ENCODE measurements at places on chromosomes 16 and 17.
A peak's percentile ranks its signal among the peaks of the same experiment; 100 is the strongest.

GRCh38 chr17:61307905-61308886, 91.4 kb upstream of the TBX2 start:
- H3K4me1 ChIP-seq: peaks cover 9% of the 10 kb centered on the region
- H3K4me3 ChIP-seq: no peak overlapping the region
- H3K27ac ChIP-seq: no peak overlapping the region
- no peaks in the 10 kb centered on the region for H3K36me3 ChIP-seq

DNA sequence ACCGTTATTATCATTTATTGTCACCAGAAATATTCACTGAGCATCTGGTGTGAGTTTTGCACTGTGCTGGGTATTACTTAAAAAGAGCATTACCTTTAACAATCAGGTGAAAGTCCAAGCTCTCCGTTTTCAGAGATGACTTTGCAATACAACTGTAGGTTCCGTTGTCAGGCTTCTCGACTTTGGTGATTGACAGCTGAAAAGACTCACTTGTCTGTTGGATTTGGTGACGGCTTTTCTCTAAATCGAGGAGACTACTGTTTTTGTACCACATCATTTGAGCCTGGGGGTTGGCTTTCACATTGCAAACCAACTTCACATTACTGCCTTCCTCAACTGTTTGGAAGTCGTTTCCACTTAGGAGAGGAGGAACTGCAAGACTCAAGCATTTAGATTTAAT, 9.1 kb downstream of the TMIGD1 start:
- H3K27ac ChIP-seq: no peak overlapping the region
- H3K27me3 ChIP-seq: peaks cover 33% of the 10 kb centered on the region
- no peaks in the 10 kb centered on the region for H3K36me3 ChIP-seq

DNA sequence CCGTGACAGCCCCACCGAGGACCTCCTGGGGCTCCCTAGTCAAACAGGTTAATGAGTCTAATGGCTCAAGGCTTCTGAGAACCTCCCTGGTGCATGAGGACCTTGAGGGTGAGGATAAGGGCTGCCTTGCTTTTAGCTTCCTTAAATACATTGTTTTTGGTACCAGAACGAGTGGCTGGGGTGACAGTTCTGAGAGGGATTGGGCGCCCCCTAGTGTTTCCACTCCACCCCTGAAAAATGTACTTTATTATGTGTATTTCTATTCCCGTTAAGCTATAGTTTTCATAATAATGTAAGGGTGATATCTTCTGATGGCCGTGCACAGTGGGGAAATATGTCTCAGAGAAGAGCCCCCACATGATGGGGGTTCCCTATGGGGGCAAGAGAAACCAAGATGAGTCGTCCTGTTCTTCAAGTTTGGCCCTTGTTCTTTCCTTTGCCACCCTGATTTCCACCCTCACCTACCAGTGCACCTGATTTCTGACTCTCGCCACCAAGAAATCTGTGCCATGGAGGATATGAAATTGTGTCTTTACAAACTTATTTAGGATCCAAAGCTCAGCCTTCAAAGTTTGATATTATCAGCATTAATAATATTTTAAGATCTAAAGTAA, 14.5 kb upstream of the VWA3A start:
- DNase-seq: peak; percentile 54
- no peak overlapping the region for H3K27ac ChIP-seq
- no peaks in the 10 kb centered on the region for H3K36me3 ChIP-seq
- no peak overlapping the region for H3K4me3 ChIP-seq
- no peaks in the 10 kb centered on the region for H3K27me3 ChIP-seq

GRCh38 chr17:47684535-47685193, 9.3 kb upstream of the TBKBP1 start:
- H3K4me3 ChIP-seq: no peak overlapping the region
- no peaks in the 10 kb centered on the region for H3K4me1 ChIP-seq
- peaks cover 78% of the 10 kb centered on the region for H3K36me3 ChIP-seq
- H3K27ac ChIP-seq: no peak overlapping the region

DNA sequence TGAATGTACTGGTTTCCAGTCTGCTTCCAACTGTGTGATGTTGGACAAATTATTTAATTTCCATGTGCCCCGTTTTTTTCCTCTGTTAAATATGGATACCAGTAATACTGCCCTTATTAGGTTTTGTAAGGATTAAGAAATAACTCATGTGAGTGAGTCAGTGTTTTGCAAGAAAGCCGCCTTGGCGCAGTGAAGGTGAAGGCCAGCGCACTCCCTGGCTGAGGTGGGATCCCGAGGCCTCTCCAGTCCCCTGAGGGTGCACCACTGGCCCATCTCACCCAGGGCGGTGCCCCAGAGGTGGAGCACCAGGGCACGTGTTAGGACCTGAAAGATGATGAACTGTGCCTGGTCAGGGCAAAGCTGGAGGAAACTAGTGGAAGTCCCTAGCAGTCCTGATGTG, 43.5 kb downstream of the PHKB start:
- no peaks in the 10 kb centered on the region for H3K27me3 ChIP-seq
- no peak for DNase-seq
- peaks cover 6% of the 10 kb centered on the region for H3K36me3 ChIP-seq
- H3K27ac ChIP-seq: no peak overlapping the region

- no peak overlapping the region for H3K27ac ChIP-seq
- no peak for DNase-seq
- H3K4me1 ChIP-seq: no peaks in the 10 kb centered on the region
- no peak overlapping the region for H3K4me3 ChIP-seq
- no peaks in the 10 kb centered on the region for H3K36me3 ChIP-seq
These were observed 420 bp upstream of the KRTAP17-1 start for GRCh38 chr17:41315814-41316445.

GRCh38 chr17:72467841-72468653, 347.2 kb downstream of the SOX9 start:
- H3K4me1 ChIP-seq: peaks cover 24% of the 10 kb centered on the region
- H3K36me3 ChIP-seq: no peaks in the 10 kb centered on the region
- H3K4me3 ChIP-seq: no peak overlapping the region
- no peak for DNase-seq
- H3K27me3 ChIP-seq: no peaks in the 10 kb centered on the region

DNA sequence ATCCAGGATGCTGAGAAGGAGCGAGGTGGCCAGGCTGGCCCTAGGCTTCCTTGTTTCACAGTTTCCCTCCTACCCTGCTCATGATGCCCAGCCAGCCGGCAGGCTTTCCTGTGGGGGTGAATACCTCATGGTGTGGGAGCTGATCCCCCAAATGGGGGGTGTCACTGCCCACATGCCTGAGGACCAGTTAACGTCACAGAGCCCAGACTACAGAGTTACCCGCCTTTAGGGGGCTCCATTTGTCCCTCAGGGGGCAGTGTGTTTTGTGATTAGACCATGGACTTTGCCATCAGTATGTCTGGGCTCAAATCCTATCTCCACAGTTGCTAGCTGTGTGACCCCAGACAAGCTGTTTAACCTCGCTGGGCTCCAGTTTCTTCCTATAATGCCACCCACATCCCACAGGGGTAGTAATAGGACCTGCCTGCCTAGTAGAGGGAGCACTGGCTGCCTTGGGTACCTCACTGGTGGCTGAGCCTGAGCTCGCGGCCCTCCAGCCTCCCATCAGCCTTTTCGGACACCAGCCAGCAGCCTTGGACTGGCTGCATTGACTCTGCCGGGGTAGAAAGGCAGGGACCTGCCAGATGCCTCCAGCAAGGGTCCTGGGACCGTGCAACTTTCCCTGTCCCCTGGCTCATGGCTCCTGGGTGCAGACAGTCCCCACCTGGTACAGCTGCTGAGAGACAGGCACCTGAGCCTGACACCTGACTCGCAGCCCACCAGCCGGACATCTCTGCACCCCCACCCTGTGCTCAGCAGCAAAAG, 87.5 kb upstream of the GSE1 start:
- DNase-seq: no peak
- H3K27me3 ChIP-seq: peaks cover 31% of the 10 kb centered on the region
- peaks cover 55% of the 10 kb centered on the region for H3K4me1 ChIP-seq
- H3K4me3 ChIP-seq: no peak overlapping the region
- H3K27ac ChIP-seq: no peak overlapping the region
- H3K36me3 ChIP-seq: no peaks in the 10 kb centered on the region

DNA sequence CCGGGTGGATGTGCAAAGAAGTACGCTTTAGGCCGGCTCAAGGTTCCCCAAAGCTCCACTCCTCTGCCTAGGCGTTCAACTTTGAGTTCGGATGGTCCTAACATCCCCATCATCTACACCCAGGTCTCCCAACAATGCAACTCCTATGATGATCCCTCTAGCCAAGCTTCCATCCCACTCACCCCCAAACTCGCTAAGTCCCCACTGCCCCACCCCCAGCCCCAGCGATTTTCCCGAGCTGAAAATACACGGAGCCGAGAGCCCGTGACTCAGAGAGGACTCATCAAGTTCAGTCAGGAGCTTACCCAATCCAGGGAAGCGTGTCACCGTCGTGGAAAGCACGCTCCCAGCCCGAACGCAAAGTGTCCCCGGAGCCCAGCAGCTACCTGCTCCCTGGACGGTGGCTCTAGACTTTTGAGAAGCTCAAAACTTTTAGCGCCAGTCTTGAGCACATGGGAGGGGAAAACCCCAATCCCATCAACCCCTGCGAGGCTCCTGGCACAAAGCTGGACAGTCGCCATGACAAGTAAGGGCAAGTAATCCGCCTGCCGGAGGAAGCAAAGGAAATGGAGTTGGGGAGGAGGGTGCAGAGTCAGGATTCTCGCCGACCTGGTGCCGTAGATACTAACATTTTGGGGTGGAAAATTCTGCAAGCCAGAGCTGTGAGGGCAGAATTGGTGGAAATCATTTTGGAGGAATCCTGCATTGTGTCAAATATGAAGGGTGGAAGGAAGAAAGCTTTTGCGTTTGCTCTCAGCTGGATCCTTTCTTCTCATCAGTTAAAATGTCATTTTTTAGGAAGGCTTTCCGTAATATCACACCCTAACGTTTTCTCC, at the start of gene TP53:
Gene TP53 (minus strand): TSS at position 419 of the 836 bp plus-strand sequence. CDS start 10,896 bp downstream, outside the sequence.
- no peaks in the 10 kb centered on the region for H3K27me3 ChIP-seq
- H3K36me3 ChIP-seq: peaks cover 4% of the 10 kb centered on the region
- peaks cover 13% of the 10 kb centered on the region for H3K4me1 ChIP-seq
- peak within 1 kb of the TSS; percentile 92 for H3K4me3 ChIP-seq
- peak; percentile 92 for DNase-seq
- H3K27ac ChIP-seq: peak within 1 kb of the TSS; percentile 96

- H3K27ac ChIP-seq: no peak overlapping the region
- H3K4me3 ChIP-seq: no peak overlapping the region
- no peaks in the 10 kb centered on the region for H3K27me3 ChIP-seq
- no peaks in the 10 kb centered on the region for H3K36me3 ChIP-seq
- peaks cover under 1% of the 10 kb centered on the region for H3K4me1 ChIP-seq
- no peak for DNase-seq
These were observed 400.0 kb downstream of the SOX9 start for GRCh38 chr17:72520665-72521303.

All from neuronal stem cell (in vitro differentiated cells).